ENCODE measurements at places on chromosomes 1 and 21. TPM values are rescaled to one million over a fixed set of nuclear protein-coding genes. Genes with fewer than 3 reads are reported as not detected.

RRP1 gene
- total RNA-seq, result 49.0 TPM

B3GALT5 gene
- total RNA-seq, result 2.6 TPM

TRNP1 gene
- 18.7 TPM for total RNA-seq

TLCD4 gene
- total RNA-seq, result 0.89 TPM

SPATA17 gene
- total RNA-seq, result 2.5 TPM

CELA3A gene
- total RNA-seq, result not detected

CLEC20A gene
- not detected for total RNA-seq

ZNF648 gene
- 0.77 TPM for total RNA-seq

STYXL2 gene
- 0.11 TPM for total RNA-seq

FRRS1 gene
- 9.3 TPM for total RNA-seq

MIXL1 gene
- total RNA-seq, result 0.41 TPM

GALNT2 gene
- 57.1 TPM for total RNA-seq

OR10J1 gene
- total RNA-seq, result not detected

S100A14 gene
- not detected for total RNA-seq

FOXD3 gene
- total RNA-seq, result 42.5 TPM

DNA sequence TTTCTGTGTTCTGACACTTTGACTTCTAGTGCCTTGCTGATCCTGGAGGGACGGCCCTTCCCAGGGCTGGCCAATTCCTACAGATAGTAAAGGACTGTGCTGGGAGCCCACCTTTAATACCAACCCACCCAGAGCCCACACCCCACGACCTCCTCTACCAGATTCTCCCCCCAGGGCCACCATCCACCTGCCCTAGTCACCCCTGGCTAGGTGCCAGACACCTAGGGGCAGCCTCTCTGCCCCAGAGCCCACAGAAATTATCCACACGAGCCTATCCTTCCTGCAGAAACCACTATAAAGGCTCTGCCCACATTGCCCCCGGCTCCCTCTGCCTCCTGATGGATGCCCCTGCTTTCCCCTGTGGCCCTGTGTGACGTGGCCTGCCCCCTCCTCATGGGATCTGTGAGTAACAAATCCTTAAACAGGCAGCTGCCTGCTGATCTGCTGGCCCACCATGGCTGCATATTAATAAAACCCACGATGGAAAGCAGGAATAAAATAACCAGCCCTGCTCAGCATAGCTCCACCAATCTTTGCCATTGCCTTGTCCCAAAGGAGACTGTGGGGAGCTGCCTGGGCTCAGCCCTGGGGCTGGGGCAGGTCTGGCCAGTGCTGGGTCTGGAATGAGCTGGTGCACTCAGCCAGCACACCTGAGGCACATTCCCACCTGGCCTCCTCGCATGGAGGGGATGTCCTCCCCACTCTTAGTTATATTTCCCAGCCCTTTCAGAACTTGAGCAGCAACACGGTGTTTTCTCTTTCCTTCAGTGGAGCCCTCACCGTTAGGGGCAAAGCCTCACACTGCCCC, 488.5 kb downstream of the NPHP4 start:
- H3K4me1 ChIP-seq, result no peaks in the 10 kb centered on the region
- H3K27me3 ChIP-seq, result no peaks in the 10 kb centered on the region
- H3K4me3 ChIP-seq, result no peak overlapping the region
- H3K36me3 ChIP-seq, result no peaks in the 10 kb centered on the region
- DNase-seq, result no peak

DNA sequence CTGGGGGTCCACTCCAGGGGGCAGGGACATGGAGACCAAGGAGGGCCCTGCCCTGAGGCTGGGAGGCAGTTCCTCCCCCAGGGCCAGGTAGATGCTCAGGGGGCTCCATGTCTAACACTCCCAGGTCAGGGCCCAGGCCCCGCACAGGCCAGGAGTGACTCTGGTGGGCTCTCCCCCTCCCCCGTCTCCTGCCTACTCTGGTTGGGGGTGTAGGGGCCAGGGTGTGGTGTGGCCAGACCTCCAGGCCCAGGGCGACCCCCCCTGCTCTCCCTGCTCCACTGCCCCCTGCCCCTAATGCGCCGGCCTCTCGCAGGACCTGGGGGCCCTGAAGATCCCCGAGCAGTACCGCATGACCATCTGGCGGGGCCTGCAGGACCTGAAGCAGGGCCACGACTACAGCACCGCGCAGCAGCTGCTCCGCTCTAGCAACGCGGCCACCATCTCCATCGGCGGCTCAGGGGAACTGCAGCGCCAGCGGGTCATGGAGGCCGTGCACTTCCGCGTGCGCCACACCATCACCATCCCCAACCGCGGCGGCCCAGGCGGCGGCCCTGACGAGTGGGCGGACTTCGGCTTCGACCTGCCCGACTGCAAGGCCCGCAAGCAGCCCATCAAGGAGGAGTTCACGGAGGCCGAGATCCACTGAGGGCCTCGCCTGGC, 19.7 kb upstream of the CCDC27 start:
- DNase-seq, result no peak
- H3K4me1 ChIP-seq, result peaks cover 9% of the 10 kb centered on the region
- no peaks in the 10 kb centered on the region for H3K36me3 ChIP-seq
- H3K27me3 ChIP-seq, result no peaks in the 10 kb centered on the region
- no peak overlapping the region for H3K27ac ChIP-seq

DNA sequence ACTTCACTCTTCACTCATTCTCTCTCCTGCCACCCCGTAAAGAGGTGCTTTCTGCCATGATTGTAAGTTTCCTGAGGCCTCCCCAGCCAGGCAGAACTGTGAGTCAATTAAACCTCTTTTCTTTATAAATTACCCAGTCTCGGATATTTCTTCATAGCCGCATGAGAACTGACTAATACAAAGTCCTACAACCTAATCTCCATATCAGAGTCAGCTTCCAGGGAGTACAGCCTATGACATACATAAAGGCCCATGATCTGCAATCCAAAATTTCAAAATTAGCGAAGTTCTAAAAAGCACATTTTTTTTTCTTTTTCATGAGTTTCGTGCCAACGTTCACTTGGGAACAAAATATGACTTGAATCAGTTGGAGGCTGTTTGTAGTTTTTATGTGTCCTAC, 256.9 kb upstream of the DUSP10 start:
- no peaks in the 10 kb centered on the region for H3K4me1 ChIP-seq
- DNase-seq, result no peak
- no peak overlapping the region for H3K27ac ChIP-seq
- no peaks in the 10 kb centered on the region for H3K27me3 ChIP-seq
- H3K36me3 ChIP-seq, result no peaks in the 10 kb centered on the region
- no peak overlapping the region for H3K4me3 ChIP-seq

GRCh38 chr1:228964178-228965089, 229.2 kb downstream of the RHOU start:
- no peaks in the 10 kb centered on the region for H3K36me3 ChIP-seq
- peaks cover 2% of the 10 kb centered on the region for H3K27me3 ChIP-seq
- DNase-seq, result no peak
- H3K4me3 ChIP-seq, result no peak overlapping the region
- H3K27ac ChIP-seq, result peak overlapping the region; percentile 83
- H3K4me1 ChIP-seq, result peaks cover 29% of the 10 kb centered on the region

DNA sequence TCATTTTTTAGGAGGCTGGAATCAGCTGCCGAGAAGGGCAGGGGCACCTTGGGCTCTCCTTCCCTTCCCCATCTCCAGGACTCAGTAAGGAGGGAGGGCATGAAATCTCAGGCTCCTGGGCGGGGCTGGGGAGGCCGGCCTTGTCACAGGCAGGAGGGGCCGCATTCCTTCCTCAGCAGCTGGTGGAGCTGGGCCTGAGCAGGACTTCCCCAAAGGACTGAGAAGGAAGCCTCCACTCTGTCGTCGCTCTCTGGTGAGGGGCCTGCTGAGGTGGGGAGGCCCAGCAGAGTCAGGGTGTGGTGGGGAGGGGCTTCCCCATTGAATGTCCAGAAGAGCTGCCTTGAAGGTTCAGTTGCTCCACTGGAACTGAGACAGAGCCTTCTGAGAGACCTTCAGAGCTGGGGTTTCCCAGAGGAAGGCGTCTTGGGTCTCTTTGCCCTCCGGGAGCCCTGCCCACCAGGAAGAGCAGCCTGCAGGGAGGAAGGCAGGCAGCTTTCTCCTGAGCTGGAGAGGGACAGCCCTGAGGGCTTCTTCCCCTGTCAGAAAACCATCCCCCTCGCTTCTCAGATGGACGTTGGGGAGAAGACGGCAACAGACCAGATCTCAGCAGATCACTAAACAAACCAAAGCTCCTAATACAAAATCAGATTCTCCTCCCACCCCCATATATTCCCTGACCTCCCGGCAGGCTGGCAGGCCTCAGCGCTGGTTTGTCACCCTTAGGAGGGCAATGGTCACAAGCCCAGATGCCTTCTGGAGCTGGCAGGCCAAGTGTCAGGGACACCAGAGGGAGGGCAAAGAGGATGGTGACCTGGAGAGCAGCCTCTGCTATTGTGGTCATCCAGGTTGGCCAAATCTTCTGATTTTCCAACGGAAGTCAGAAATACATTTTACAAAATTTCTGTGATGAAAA, 10.7 kb downstream of the KCNA10 start:
- peaks cover 18% of the 10 kb centered on the region for H3K4me1 ChIP-seq
- H3K36me3 ChIP-seq, result no peaks in the 10 kb centered on the region
- no peak overlapping the region for H3K4me3 ChIP-seq
- no peak for DNase-seq

- H3K27ac ChIP-seq, result peak overlapping the region; percentile 67
- DNase-seq, result no peak
- no peak overlapping the region for H3K4me3 ChIP-seq
- peaks cover 18% of the 10 kb centered on the region for H3K4me1 ChIP-seq
Measured at GRCh38 chr1:95021805-95022643, 50.7 kb downstream of the ALG14 start.

- no peaks in the 10 kb centered on the region for H3K36me3 ChIP-seq
- H3K4me1 ChIP-seq, result peaks cover 52% of the 10 kb centered on the region
- peak overlapping the region; percentile 78 for H3K27ac ChIP-seq
- no peaks in the 10 kb centered on the region for H3K27me3 ChIP-seq
Measured at GRCh38 chr1:200243042-200243437, 166.8 kb downstream of the ZNF281 start.

GRCh38 chr1:232899268-232899667, 51.1 kb upstream of the NTPCR start:
- H3K27me3 ChIP-seq, result no peaks in the 10 kb centered on the region
- no peaks in the 10 kb centered on the region for H3K4me1 ChIP-seq
- no peaks in the 10 kb centered on the region for H3K36me3 ChIP-seq
- no peak for DNase-seq
- H3K4me3 ChIP-seq, result no peak overlapping the region
- H3K27ac ChIP-seq, result no peak overlapping the region

DNA sequence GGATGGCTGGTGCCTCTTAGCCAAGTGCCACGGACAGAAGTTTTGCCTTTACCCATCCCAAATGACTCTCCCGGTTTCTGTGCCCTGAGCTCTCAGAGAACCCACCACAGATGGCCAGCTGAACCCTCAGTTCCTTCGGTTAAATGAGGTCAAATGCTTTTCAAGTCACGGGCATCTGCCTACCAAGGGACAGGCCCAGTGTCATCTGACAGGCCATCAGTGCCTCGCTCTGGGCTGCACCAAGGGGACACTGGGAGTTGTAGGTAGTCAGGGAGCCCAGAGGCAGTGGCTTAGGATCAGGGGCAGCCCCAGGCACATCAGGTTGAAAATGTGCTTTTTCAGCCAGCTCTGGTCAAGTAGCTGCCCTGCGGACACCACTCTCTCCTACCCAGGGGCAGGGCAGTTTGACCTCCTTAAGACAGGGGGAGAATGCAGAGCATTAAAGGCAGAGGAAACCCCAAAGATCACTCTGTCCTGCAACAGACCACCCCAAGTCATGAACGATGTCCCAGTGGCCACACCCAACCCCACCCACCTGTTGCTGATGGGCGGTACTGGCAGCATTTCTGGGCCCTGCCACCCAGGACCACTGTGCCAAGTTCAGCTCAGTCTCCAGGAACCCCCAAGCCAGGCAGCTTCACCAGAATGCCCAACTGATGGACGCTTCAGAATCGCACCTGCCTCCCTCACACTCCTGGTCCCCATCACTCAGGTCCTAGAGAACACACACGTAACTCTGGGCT, 60.7 kb downstream of the CASZ1 start:
- peaks cover 32% of the 10 kb centered on the region for H3K4me1 ChIP-seq
- no peaks in the 10 kb centered on the region for H3K36me3 ChIP-seq
- no peak overlapping the region for H3K27ac ChIP-seq
- no peak for DNase-seq
- H3K27me3 ChIP-seq, result peaks cover 79% of the 10 kb centered on the region

- no peaks in the 10 kb centered on the region for H3K4me1 ChIP-seq
- no peak for DNase-seq
- no peak overlapping the region for H3K4me3 ChIP-seq
- H3K36me3 ChIP-seq, result peaks cover 3% of the 10 kb centered on the region
Measured at GRCh38 chr1:39321979-39322378, 117.5 kb downstream of the MACF1 start.

- H3K36me3 ChIP-seq, result no peaks in the 10 kb centered on the region
- no peaks in the 10 kb centered on the region for H3K4me1 ChIP-seq
- H3K27ac ChIP-seq, result no peak overlapping the region
Measured at GRCh38 chr1:71294178-71294577, 213.3 kb upstream of the ZRANB2 start.

DNA sequence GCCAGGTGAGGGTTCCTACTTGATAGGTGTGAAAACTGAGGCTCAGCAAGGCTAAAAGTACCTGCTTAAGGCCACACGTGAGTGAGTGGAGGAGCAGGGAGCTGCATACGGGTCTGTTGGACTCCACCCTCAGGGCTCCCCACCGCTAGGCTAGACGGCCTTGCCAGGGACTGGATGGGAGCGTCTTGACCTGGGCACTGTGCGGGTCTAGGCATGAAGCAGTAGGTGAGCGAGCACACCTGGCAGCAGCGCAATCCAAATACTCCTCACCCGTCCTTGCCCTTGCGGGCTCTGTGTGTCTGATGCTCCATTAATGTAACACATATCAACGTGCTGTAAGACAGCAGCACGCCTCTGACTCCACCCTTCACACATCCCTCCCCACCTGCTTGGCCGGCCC, 94.0 kb downstream of the LACTBL1 start:
- no peak overlapping the region for H3K4me3 ChIP-seq
- H3K27ac ChIP-seq, result peak overlapping the region; percentile 75
- no peaks in the 10 kb centered on the region for H3K27me3 ChIP-seq
- H3K4me1 ChIP-seq, result peaks cover 23% of the 10 kb centered on the region

DNA sequence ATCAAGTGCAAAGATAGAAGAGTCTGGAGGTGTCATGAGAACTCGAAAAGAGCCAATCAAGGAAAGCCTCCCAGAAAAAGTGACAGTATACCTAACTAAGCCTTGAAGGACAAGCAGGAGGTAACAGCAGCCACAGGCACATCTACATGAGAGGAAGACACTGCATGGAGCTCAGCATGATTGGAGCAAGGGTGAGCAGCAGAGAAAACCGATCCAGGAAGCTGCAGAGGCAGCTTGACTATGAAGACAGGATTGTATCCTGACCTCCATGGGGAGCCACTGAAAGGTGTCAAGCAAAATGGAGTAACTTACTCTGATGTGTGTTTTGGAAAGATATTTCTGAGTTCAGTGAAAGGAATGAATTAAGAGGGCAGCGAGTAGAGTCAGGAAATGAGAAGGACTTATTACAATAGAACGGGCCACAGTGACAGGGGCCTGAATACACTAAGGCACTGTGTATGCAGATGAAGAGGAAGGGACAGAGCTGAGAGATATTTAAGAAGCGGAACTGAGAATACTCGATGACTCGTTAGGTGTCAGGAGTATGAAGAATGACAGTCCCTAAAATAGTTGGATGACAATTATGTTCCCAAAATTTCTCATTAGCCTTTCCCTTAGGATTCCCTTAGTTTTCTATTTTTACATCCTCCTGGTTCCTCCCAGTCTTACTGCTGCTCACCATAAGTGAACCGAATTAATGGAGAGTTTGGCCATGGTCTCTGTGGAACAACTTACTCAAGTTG, 139.3 kb upstream of the NFIA start:
- H3K27ac ChIP-seq, result no peak overlapping the region
- H3K4me1 ChIP-seq, result peaks cover 6% of the 10 kb centered on the region
- no peaks in the 10 kb centered on the region for H3K36me3 ChIP-seq
